Hepatocyte (in vitro differentiated cells): ENCODE measurements at places on chromosomes 11 and 22. TPM values are rescaled to one million over a fixed set of nuclear protein-coding genes. Genes with fewer than 3 reads are reported as not detected.

DNA sequence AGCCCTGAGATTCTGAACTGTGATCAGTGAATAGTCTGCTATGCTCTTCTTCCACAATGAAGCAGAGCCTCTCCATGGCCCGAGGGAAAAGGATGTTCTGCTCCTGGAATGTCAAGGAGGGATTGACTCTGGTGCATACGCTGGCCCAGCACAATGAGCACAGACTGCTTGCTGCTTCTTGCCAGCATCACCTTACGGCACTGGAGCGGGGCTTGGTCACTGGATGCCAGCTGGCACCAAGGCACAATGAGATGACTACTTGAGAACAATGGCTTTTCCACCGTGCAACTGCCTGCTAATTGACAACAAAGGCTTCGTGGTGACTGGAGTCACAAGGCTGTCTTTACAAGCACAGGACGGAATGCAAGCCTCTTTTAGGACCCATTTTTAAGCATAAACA lies 139.2 kb downstream of the DSCAML1 start:
- peak overlapping the region; percentile 38 for H3K27ac ChIP-seq
- no peak overlapping the region for H3K4me3 ChIP-seq
- peaks cover 6% of the 10 kb centered on the region for H3K27me3 ChIP-seq
- peaks cover 14% of the 10 kb centered on the region for H3K4me1 ChIP-seq
- no peaks in the 10 kb centered on the region for H3K36me3 ChIP-seq

DNA sequence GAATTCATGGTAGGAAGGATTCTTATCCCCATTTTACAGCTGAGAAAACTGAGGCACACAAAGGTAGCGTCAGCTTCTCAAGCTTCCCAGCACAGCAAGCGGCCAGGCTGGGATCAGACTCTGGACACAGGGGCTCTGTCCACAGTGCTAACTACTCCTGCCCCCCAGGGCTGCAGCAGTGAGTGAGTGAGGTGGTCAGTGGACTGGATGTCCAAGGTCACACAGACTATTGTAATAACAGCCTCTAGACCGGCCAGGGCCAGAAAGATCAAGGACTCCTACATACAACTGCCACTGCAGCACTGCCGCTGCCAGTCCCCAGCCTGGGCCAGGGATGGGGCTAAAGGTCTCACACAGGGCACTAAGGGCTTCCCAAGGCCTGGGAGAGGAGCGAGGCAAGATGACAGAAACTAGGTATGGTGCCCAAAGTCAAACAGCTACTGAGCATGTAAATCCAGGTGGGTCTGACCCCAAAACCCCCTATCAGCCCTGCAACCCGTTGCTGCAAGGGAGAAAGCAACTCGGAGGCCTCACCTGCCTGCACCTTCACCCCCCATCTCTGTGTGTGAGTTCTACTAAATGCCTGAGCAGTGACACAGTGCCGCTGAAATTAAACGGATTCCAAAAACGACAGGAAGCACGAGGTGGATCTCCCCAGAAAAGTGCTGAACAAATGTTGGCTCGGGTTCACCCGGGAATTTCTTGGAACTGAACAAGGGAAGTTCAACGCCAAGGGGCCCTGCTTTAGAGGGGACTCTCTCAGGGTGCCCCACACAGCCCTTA lies 161.8 kb upstream of the GRK3 start:
- peak overlapping the region; percentile 61 for H3K27ac ChIP-seq
- peaks cover 29% of the 10 kb centered on the region for H3K4me1 ChIP-seq
- no peaks in the 10 kb centered on the region for H3K36me3 ChIP-seq
- H3K27me3 ChIP-seq: no peaks in the 10 kb centered on the region

DNA sequence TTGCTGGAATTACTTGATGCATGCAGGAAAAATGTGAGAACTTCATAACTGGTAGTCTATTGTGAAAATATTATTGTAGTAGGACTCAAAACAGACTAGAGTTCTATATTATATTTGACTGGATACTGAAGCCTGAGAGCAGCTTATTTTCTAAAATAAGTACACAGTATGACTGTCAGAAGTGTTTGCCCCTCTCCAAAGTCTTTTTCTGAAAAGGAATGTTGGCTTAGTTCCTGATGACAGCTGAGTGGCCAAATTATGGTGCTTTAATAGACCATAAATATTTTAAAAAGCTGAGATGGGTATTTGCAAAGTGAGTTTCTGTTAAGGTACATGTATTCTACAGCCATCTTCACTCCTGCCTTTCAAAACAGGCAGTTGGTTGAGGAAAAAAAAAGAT lies 13.1 kb downstream of the ZBED5 start:
- H3K4me1 ChIP-seq: peaks cover 3% of the 10 kb centered on the region
- no peak for DNase-seq
- H3K36me3 ChIP-seq: no peaks in the 10 kb centered on the region
- H3K27me3 ChIP-seq: no peaks in the 10 kb centered on the region
- H3K27ac ChIP-seq: no peak overlapping the region

DNA sequence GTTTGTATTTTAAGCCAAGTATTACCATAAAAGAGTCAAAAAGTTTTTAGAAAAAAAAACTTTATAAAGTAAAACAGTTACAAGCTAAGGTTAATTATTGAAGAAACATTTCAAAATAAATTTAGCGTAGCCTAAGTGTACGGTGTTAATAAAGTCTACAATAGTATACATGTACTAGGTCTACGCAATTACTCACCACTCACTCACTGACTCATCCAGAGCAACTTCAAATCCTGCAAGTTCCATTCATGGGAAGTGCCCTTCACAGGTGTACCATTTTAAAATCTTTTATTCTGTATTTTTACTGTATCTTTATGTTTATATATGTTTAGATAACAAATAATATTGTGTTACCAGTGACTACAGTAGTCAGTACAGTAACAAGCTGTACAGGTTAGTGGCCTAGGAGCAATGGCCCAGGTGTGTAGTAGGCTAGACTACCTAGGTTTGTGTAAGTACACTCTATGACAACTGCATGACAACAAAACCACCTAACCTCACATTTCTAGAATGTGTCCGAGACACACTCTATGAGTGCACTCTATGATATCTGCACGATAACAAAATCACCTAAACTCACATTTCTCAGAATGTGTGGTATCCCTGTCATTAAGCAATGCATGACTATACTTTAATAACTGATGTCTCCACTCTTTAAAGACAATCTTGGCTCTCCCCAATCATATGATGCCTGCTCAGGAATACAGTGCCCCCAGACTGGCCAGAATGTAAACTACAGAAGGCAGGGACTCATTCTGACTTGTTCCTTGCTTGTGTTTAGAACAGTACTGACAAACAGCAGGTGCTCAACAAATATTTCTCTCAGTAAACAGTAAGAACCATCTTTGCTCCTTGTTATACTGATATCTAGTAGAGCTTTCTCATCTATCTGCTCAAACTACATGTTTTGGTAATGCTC lies 21.2 kb downstream of the KMT5B start:
- H3K27me3 ChIP-seq: no peaks in the 10 kb centered on the region
- H3K36me3 ChIP-seq: no peaks in the 10 kb centered on the region
- H3K4me3 ChIP-seq: no peak overlapping the region
- H3K27ac ChIP-seq: no peak overlapping the region
- no peak for DNase-seq

DNA sequence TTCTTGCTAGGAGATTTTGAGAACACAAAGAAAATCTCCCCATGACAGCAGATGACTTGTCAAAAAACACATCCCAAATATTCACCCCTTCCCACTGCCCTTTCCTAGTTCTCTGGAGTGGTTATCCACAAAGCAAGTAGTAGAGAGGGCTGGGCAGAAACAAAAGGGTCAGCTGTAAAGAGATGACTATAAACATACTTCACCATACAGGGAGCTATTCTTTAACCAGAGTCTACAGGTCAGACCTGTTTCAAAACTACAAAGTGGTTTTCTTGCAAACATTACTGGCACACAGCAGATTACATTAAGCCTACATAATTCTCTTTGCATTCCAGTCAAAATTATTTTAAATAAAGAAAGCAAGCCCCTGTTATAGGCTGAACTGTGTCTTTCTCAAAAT lies 47.7 kb upstream of the NFRKB start:
- H3K27ac ChIP-seq: peak overlapping the region; percentile 42
- H3K4me3 ChIP-seq: no peak overlapping the region
- no peaks in the 10 kb centered on the region for H3K27me3 ChIP-seq
- H3K36me3 ChIP-seq: no peaks in the 10 kb centered on the region
- DNase-seq: no peak
- peaks cover 15% of the 10 kb centered on the region for H3K4me1 ChIP-seq

GRCh38 chr11:30257058-30257457 lies 26.2 kb downstream of the FSHB start:
- no peaks in the 10 kb centered on the region for H3K27me3 ChIP-seq
- no peak overlapping the region for H3K27ac ChIP-seq
- no peaks in the 10 kb centered on the region for H3K4me1 ChIP-seq
- DNase-seq: no peak
- H3K4me3 ChIP-seq: no peak overlapping the region

- H3K36me3 ChIP-seq: no peaks in the 10 kb centered on the region
- no peaks in the 10 kb centered on the region for H3K27me3 ChIP-seq
- H3K4me3 ChIP-seq: no peak overlapping the region
- H3K27ac ChIP-seq: no peak overlapping the region
- H3K4me1 ChIP-seq: no peaks in the 10 kb centered on the region
These were observed 677.3 kb upstream of the KIRREL3 start for GRCh38 chr11:127677660-127678425.

DNA sequence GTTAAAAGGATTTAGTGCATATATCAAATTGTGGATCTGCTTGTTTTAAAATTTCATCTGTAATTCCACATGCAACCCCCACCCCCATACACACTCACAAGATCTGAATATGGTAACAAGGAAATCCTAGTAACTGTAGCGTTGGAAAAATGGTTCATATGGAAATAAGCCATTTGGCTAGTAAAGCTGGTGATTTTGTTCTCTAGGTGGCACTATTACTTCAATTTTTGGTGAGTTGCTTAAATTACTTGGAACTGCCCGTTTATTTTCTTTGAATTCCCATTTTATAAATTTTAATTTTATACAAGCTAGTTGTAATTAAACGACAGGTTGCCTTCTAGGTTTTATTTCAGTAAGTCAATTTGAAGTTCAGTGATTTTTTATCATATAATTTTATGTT lies 5.3 kb downstream of the BDNF start:
- no peak overlapping the region for H3K27ac ChIP-seq
- H3K4me3 ChIP-seq: no peak overlapping the region

DNA sequence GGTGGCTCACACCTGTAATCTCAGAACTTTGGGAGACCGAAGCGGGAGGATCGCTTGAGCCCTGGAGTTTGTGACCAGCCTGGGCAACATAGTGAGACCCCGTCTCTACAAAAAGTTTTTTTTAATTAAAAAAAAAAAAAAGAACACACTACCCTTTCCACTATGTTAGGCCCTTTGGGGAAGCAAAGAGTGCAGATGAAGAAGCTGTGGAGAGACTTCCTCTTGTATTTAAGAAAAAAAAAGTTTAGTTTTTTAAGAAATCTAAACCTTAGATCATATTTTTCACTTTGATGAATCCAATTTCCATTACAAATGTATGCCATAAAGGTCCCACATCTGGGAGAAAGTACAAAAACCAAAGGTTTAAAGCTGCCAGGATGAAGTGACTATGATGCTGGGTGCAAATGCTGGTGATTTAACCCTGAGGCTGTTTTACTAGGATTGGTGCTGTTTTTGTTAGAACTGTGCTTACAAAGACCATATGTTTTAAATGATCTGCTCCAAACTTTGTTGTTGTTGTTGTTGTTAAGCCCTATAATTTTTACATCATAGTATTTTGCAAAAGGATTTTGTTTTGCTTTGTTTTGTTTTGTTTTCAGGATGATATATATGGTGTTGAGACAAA lies 28.9 kb upstream of the ACER3 start:
- H3K4me1 ChIP-seq: peaks cover 11% of the 10 kb centered on the region
- H3K4me3 ChIP-seq: no peak overlapping the region
- no peak for DNase-seq
- no peaks in the 10 kb centered on the region for H3K27me3 ChIP-seq
- no peaks in the 10 kb centered on the region for H3K36me3 ChIP-seq

The ROM1 gene
- 1.5 and 1.9 TPM in 2 replicates for total RNA-seq

The TEX54 gene
- total RNA-seq: not detected in 2 replicates
